Stimulated activated CD4-positive, alpha-beta T cell treated with anti-CD3 and anti-CD28 coated beads, Interleukin-4, amount 100 ng/mL, for 1 hour (primary cell): ENCODE measurements at places on chromosomes 12 and 14.
A peak's percentile ranks its signal among the peaks of the same experiment; 100 is the strongest.

- no peak for DNase-seq
Measured at GRCh38 chr14:100442498-100443490, 119.7 kb downstream of the SLC25A47 start.

- no peak for DNase-seq
Measured at GRCh38 chr14:72863216-72864006, 30.5 kb downstream of the DPF3 start.

DNA sequence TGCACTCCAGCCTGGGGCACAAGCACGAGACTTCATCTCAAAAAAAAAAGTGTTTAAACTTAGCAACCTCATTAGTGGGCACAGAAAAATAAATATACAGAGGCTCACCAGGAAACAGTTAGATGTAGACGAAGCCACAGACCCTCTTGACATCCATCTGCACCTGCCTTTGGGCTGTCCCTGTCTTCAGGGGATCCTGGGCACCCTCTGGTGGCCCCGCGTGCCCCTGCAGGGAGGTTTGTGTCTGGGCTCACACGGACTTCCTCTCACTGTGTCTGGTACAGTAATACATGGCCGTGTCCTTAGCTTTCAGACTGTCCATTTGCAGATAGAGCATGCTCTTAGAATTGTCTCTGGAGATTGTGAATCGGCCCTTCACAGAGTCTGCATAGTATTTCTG is 916.5 kb downstream of the TMEM121 start:
- peak; percentile 52 for DNase-seq

DNA sequence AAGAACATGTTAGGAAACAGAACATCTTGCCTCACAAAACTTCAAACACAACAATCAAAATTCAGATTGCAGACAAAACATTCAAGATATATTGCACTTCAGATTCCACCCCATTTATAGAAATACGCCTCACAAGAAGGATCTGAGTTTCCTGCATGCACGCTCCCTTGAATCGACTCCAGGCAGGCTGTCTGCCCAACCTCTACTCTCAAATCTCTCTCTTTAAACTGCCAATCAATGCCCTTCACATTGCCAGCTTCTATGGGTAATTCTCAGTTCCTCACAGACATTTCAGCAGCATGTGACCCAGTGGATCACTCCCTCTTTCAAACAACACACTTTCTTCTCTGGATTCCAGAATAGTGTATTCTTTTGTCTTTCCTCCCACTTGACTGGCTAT is 184.1 kb downstream of the PRKD1 start:
- DNase-seq: no peak
